Stimulated activated CD4-positive, alpha-beta T cell treated with anti-CD3 and anti-CD28 coated beads, Interleukin-4, amount 100 ng/mL, for 48 hours (primary cell): ENCODE measurements at places on chromosomes 11 and 22.

DNA sequence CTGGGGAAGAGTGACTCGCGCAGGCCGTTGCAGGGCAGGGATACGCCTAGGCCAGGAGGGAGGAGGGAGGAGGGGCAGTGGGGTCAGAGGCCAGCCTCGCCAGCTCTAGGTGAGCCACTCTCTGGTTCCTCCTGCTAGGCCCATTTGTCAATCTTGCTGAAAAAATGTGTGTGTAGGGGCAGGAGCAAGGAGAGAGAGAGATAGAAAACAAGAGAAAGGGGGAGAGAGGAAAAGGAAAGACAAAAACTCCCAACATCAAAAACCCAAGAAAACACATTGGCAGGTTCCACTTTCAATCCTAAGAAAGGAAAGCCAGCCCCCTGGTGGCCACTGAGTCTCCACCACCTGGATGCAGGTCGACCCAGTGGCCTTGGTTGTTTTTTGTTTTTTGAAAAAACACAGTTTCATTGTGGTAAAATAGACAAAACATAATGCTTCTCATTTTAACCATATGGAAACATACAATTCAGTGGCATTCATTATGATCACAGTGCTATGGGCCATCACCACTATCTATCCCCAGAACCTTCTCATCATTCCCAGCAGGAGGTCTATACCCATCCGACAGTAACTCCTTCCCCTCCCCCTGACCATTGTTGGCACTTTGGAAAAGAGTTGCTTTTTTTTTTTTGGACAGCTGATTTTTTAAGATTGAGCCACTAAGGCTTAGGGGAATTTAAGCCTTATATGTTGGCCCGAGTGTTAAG is 10.9 kb downstream of the OMP start:
- no peak for DNase-seq

DNA sequence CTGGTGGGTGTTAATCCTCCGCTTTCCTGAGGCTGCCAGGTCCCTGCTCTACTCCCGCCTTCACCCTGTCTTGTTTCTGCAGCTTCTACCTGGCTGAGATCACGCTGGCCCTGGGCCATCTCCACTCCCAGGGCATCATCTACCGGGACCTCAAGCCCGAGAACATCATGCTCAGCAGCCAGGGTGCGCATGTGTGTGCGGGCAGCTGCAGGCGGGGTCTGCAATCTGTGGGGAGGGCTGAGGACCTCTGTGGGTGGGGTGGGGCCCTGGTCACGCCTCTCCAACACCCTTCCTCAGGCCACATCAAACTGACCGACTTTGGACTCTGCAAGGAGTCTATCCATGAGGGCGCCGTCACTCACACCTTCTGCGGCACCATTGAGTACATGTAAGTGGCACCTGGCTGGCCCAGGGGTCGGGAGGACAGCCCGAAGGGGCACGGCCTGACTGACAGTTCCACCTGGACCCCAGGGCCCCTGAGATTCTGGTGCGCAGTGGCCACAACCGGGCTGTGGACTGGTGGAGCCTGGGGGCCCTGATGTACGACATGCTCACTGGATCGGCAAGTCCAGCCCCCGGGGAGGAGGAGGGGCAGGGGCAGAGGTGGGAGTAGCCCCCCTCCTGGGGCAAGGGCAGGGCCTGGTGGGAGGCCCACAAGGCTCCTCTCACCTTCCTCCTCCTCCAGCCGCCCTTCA is 4.5 kb downstream of the RPS6KB2 start:
- no peak for DNase-seq

GRCh38 chr22:27972732-27973698 is 54.0 kb upstream of the PITPNB start:
- no peak for DNase-seq

DNA sequence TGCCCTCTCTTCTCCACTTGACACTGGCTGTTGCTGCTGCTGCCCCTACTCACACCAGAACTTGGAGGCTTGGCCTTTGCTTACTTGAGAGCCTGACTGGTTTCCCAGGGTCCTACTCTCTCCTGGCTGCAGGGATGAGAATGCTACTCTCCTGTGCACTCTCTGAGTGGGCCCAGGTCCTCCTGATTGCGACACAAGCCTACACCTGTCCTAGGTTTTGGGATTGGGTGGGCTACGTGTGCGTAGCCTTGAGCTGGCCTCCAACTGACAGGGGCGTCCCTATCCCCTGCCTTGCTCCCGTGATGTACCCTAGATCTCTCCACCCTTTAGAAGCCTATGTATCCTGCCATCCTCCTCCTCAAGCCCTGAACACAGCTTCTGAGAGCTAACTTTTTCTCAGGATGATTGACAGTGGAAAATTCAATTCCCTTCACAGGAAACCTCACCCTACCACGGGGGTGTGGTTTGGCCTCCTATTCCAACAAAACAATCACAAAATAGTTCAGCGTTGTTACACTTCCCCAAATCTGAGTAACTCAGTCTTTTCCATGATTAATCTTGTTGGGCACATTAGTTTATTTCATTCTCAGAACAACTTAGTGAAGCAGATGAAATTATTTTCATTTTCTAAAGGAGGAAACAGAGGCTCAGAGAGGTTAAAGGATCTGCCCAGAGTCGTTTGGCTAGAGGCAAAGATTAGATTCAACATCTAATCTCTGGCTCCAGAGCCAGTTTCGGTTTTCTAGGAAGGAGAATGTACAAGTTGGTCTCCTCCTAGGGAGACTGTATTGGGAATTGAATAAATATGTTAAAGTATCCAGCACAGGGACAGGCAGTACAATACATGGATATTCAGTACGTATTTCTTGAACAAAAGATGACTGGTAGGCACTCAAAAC is 17.6 kb upstream of the AMOTL1 start:
- no peak for DNase-seq

GRCh38 chr11:35163209-35163608 is 24.2 kb downstream of the CD44 start:
- no peak for DNase-seq

GRCh38 chr11:1890856-1891830 is 552 bp downstream of the PRR33 start:
- no peak for DNase-seq

GRCh38 chr11:33552756-33553155 is 147.9 kb downstream of the C11orf91 start:
- DNase-seq = no peak

- DNase-seq = no peak
Observed at GRCh38 chr22:30079952-30080533, at the start of gene HORMAD2. TSS of gene HORMAD2 (plus strand) at chr22:30080464. CDS start at chr22:30093953, 13,489 bp downstream.
